ENCODE measurements at places on chromosomes 3 and 15.

DNA sequence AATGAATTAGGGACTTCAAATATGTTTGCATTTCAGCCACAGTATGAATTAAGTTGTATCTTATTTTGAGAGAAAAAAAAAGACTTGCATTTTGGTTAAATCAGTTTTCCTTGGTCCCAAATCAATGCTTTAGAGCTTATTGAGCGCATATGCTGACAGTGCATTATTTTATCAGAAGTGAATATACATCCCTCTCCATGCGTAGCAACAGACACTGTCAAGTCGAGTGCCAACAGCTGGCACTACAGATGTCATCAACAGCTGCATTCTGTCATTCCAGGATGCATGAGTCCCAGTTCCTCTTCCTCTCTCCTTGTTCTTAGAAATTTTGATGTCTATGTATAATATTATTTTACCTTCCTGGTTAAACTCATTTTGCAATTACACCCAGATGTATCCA, 156.1 kb upstream of the FOXB1 start:
- no peak for DNase-seq

GRCh38 chr3:109563149-109563548, 225.8 kb upstream of the DPPA4 start:
- no peak for DNase-seq

- no peak for DNase-seq
Observed at GRCh38 chr3:51393564-51393963, 2.5 kb downstream of the RBM15B start.

GRCh38 chr15:25862472-25863110, 536 bp downstream of the ATP10A start:
- DNase-seq = peak; percentile 72
